Central memory CD4-positive, alpha-beta T cell (primary cell): ENCODE measurements at places on chromosomes 16 and 17.

GRCh38 chr17:2416010-2416734 is 15.3 kb upstream of the MNT start:
- peak; percentile 77 for DNase-seq

GRCh38 chr17:75824050-75824552 is 20.1 kb downstream of the UNC13D start:
- no peak for DNase-seq

DNA sequence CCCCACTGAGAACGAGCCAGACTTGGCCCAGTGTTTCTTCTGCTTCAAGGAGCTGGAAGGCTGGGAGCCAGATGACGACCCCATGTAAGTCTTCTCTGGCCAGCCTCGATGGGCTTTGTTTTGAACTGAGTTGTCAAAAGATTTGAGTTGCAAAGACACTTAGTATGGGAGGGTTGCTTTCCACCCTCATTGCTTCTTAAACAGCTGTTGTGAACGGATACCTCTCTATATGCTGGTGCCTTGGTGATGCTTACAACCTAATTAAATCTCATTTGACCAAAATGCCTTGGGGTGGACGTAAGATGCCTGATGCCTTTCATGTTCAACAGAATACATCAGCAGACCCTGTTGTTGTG is 631 bp downstream of the BIRC5 start:
- no peak for DNase-seq

- peak; percentile 44 for DNase-seq
Observed at GRCh38 chr17:18258356-18259038, at the start of gene FLII. FLII (minus strand) TSS chr17:18258738; CDS start chr17:18258690, 48 bp downstream.

GRCh38 chr16:57735755-57736418 is at the start of gene KATNB1:
KATNB1 (plus strand) TSS chr16:57735770; CDS start chr16:57737244, 1,474 bp downstream.
- DNase-seq, result no peak

DNA sequence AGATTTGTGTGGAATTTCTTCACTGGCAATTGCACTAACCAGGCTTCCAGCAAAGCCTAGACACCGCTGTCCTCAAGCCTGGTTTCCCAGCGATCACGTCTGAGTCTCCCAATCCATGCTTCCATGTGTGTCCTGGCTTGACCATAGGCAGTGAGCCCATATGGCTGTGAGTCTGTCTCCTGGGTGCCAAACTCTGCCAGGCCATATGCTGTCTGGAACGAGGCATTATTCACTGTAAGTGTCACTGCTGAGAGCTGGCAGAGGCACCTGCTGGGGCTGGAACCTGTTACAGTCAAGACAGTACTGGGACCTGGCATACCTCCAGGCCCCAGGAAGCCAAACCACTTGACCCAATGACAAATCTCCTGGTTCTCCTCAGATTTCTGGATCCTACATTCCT is 60.4 kb downstream of the HS3ST2 start:
- no peak for DNase-seq

DNA sequence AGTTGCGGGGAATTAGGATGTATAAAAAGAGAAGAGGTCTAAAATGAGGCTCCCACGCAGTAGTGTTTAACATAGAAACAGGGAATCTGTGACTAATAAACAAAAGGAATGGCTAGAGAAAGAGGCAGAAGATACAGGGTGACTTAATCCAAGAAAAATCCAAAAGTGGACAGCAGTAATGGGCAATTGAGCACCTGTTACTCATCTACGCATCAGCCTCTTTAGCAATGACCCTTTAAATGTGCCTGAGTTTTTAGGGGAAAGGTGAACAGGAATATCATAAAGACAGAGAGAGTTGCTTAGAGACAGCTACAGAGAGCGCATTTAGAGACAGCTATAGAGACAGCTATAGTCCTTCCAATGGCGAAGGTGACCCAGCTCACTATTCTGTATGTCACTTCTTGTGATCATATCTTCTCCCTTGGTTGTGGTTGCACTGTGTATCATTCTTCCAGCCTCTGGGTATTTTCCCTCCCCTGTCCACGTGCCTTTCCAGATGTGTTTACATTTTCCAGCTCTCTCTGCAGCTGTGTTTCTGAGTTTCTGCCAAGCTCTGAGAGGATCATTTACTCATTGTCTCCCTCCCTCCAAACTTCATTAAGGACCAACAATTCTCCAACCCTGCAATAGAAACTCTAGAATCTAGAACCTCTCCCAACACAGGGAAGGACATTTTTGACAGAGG is 61.5 kb downstream of the MYOCD start:
- no peak for DNase-seq

- DNase-seq, result no peak
Observed at GRCh38 chr17:67311575-67311974, 54.8 kb downstream of the PSMD12 start.

GRCh38 chr16:23398987-23399805 is 53.8 kb downstream of the COG7 start:
- no peak for DNase-seq

- DNase-seq, result no peak
Observed at GRCh38 chr17:27634776-27635175, 3.8 kb downstream of the LGALS9 start.

GRCh38 chr17:62757500-62757951 is 50.6 kb downstream of the MARCHF10 start:
- DNase-seq, result no peak

DNA sequence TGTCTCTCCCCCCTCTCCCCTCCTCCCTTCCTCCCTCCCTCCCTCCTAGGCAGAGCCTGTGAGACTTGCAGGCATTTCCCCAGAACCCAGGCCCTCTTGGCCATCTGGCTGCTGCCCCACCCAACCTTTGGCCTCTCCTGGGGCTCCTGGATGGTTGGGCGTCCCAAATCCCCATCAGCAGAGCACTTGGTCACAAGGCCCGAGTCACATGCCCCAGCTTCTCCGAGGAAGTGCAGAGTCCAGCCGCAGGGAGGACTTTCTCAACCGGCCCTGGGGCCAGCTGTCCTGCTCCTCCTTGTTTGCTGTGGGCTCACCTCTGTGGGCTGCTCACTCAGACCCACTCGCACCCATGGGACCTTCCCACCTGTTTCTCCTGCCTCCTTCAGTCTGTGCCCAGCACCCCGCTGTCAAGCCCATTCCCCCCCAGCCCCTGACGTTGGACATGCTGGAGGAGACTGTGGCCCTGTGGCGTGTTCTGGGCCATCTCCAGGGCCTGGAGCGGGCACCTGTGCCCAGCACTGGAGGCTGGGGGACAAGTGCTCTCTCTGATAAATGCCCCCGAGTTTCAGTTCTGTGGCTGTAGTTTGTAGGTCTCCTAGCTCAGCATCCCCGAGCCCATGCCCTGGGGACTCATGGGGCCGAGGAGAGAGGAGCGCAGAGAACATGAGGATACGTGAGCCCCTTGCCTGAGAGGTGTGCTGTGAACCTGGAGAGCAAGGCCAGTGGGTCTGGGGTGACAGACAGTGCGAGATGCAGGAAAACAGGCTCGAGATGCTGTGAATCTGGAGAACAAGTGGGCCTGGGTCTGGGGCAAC is 42.3 kb upstream of the ZNF750 start:
- no peak for DNase-seq

DNA sequence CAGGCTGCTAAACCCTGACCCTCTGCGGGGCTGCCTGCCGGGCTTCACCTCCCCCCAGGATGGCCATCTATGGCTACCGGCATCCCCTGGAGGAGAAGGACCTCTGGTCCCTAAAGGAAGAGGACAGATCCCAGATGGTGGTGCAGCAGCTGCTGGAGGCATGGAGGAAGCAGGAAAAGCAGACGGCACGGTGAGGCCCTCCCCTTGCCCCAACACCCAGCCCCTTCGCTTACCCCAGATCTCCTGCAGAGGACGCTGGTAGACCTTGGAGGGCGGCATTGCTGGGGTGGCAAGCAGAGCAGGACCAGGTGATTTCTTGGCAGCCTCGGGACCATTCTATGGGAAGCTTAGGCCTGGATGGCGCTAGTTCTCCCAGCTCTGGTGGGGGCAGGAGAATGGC is 24.5 kb downstream of the ABCC3 start:
- no peak for DNase-seq

DNA sequence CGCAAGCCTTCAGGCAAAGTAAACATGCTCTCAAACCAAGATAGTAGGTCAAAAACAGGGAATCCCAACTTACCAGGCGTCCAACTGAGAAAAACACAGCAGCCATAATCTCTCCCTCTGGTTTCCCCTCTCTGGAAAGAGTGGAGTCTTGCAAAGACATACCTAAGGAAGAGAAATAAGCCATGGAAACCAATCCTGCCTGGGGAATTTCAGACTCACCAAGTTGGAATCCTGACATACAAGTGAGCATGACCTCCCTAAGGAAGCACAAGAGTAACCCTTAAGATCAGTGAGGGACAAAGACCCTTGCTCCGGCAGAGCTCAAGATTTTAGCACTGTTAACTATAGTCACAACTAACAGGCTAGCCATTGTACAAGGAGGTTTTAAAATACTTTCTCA is 4.1 kb downstream of the ZNF624 start:
- no peak for DNase-seq

- DNase-seq, result no peak
Observed at GRCh38 chr17:7477392-7478275, 1.8 kb downstream of the ZBTB4 start.

- DNase-seq, result no peak
Observed at GRCh38 chr17:8922451-8922850, 43.1 kb downstream of the PIK3R5 start.

DNA sequence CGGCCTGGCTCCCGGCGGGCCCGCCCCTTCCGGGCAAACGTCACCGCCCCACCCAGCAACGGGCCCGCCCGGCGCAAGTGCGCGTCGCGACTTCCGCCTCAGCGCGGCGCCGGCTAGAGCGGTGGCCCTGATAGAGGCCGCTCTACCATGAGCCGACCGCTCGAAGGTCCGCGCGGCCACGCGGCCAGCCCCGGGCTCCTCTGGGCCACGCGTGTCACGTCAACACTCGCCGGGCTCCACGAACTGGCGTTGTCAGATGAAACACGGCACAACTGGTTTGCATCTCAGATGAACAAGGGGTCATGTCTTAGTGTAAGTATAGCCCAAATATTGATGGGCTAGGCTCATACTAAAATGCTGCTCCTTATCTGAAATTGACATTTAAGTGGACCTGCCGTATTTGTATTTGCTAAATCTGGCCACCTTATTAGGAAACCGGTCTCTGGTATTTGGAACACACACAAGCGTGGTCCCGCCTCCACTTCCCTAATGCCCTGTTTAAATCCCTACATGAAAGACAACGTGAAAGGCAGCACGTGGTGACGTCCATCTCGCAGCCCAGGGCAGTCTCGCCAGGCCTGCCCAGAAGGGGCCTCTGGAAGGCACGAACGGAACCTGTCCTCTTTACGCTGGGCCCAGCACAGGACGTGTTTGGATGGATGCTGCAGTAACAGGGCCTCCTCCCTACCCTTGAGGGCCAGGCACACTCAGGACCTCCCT is at the start of gene ZNF598:
Gene ZNF598, minus strand, starts transcription at position 31 of the 720 bp plus-strand sequence.
- peak; percentile 75 for DNase-seq

GRCh38 chr17:77645072-77646045 is 313.1 kb upstream of the TNRC6C start:
- peak; percentile 56 for DNase-seq

- DNase-seq, result no peak
Observed at GRCh38 chr17:29096094-29096493, 53.2 kb downstream of the PIPOX start.

- DNase-seq, result no peak
Observed at GRCh38 chr17:78043031-78043430, 84.5 kb downstream of the TNRC6C start.

DNA sequence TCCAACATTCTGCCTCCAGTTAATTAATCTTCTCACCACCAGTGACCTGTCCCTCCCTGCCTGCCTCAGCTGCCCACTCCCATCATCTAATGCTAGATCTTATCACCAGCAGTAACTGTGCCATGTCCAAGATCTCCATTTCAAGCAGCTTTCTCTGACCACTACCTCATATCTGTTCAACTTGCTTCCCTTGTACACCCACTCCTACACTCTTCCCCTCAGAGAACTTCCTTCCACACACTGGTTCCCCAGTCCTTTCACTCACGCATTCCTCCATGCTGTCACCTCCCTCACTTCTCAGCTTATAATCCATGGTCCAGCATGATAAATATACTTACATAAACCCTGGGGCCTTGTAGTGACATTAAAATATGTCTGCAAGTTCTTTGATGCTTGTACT is 31.8 kb upstream of the DYNLL2 start:
- no peak for DNase-seq

- DNase-seq, result no peak
Observed at GRCh38 chr17:28792877-28793661, 49.3 kb downstream of the TRAF4 start.

- DNase-seq, result no peak
Observed at GRCh38 chr17:68763562-68763961, 162.4 kb upstream of the FAM20A start.

DNA sequence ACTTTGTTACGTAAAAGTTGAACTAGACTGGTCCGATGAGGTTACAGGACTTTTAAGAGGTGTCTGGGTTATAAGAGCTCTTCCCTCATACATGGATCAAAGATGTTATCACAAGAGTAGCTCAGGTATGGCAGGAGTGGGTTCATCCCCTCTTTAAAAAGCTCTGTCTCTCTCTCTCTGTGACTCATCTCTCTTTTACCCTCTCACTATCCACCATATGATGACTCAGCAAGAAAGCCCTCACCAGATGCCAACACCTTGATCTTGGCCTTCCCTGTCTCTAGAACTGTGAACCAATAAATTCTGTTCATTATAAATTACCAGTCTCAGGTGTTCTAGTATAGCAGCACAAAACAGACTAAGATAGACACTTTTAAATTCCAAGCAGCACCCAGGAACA is 1.9 kb upstream of the CLEC19A start:
- no peak for DNase-seq

DNA sequence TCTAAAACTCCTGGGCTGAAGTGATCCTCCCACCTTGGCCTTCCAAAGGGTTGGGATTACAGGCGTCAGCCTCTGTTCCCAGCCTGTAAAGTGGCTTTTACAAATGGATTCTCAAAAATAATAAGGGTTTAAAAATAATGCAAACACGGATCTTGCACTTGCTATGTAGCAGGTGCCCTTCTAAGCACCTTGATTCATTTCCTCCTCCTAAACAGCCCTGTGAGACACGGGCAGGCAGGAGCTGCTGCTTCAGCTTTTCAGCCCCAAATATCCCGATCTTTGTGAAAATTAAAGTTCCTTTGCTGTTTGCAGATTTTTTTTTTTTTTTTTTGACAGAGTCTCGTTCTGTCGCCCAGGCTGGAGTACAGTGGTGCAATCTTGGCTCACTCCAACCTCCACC is 31.7 kb downstream of the NAGPA start:
- no peak for DNase-seq

GRCh38 chr16:85480727-85481101 is 132.4 kb upstream of the GSE1 start:
- DNase-seq, result no peak

GRCh38 chr17:75266316-75267152 is 4.5 kb downstream of the MIF4GD start:
- no peak for DNase-seq

DNA sequence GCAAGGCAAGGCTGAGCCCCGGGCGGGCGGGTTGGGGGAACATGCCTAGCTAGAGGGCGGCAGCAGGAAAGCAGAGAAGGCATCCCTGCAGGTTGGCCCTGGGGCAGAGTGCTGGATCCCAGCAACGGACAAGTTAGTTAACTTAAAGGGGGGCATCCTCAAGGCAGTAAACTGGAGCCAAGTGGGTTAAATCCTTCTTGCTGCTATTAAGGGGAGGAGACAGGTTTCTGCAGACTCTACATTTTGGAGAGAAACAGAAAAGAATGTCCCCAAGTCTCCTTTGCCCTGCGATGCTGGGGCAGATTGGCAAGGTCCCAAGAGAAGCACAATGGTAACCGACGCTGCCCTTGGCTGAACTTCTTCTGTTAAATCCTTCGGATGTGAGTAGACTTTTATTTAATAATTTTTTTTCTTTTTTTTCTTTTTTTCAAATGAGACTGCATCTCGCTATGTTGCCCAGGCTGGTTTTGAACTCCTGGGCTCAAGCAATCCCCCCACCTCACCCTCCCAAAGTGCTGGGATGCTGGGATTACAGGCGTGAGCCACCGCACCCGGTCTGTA is 14.0 kb downstream of the ATP5PD start:
- no peak for DNase-seq

- DNase-seq, result no peak
Observed at GRCh38 chr16:68385371-68385770, 62.9 kb downstream of the SMPD3 start.
